Fibroblast of skin of left quadriceps (primary cell): ENCODE measurements at places on chromosomes 3 and 15.

DNA sequence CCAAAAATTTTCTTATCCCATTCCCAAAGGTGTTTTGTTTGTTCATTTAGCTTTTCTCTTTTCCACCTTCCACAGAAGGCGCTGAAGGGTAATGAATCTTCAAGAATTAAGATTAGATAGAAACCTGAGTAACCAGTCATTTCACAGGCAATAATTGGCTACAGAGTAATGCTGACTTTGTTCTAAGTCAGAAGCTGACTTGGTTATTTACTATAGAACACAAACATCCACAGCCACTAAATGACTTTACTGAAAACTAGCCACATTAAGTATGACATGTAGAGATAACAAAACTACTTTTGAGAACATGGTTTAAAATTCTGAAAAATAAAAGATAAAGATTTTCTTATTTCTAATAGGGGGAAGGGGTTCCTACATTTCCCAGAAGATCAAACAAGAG lies 7.8 kb downstream of the CLDND1 start:
- no peak for DNase-seq

GRCh38 chr15:51180011-51180410 lies 85.3 kb upstream of the TNFAIP8L3 start:
- DNase-seq = no peak

- DNase-seq = no peak
Observed at GRCh38 chr3:101809178-101810021, 30.4 kb downstream of the NXPE3 start.

GRCh38 chr3:5122741-5123706 lies 932 bp downstream of the ARL8B start:
- DNase-seq = no peak

- no peak for DNase-seq
Observed at GRCh38 chr3:160686955-160687535, 10.1 kb downstream of the ARL14 start.

DNA sequence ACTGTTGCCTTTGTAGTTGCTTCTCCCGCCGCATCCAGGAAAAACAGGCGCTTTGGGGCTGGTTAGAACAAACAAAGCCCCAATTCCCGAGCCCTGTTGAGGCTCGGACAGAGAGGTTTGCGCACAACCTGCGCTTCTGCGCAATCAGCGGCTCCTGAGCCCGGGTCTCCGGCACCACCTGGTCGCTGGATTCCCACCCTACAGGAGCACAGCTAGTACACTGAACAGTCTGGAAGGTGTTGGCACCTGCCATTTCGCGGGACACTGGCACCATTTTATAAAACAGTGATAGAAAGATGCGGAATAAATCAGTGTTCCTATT lies 13.8 kb downstream of the ZIC4 start:
- DNase-seq = no peak
